ENCODE measurements at places on chromosomes 5 and 9. TPM values are rescaled to one million over a fixed set of nuclear protein-coding genes. Genes with fewer than 3 reads are reported as not detected.

The TAF1L gene
- not detected for total RNA-seq

The PCDHGC3 gene
- 109 TPM for total RNA-seq

The CER1 gene
- not detected for total RNA-seq

The ANKRD18B gene
- 1.2 TPM for total RNA-seq

DNA sequence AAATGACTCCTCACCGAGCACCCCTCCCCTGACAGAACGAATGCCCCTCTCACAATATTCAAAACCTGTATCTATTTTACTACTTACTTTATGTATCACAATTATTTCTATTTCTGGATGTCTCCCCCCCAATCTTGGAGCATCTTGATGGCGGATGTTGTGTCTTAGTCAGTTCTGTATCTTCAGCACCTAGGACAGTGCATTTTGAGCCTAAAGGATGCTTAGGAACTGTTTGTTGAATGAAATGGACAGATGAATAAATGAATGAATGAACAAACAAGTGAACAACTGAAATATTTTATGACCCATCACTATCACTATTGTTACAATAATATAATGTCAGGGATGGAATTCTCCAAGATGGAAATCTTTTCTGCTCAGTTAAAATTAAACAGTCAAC is 295.7 kb downstream of the DNAH5 start:
- H3K4me3 ChIP-seq: no peak overlapping the region
- H3K27me3 ChIP-seq: no peaks in the 10 kb centered on the region
- no peaks in the 10 kb centered on the region for H3K4me1 ChIP-seq
- no peak for DNase-seq
- H3K36me3 ChIP-seq: no peaks in the 10 kb centered on the region
- no peak overlapping the region for H3K27ac ChIP-seq

DNA sequence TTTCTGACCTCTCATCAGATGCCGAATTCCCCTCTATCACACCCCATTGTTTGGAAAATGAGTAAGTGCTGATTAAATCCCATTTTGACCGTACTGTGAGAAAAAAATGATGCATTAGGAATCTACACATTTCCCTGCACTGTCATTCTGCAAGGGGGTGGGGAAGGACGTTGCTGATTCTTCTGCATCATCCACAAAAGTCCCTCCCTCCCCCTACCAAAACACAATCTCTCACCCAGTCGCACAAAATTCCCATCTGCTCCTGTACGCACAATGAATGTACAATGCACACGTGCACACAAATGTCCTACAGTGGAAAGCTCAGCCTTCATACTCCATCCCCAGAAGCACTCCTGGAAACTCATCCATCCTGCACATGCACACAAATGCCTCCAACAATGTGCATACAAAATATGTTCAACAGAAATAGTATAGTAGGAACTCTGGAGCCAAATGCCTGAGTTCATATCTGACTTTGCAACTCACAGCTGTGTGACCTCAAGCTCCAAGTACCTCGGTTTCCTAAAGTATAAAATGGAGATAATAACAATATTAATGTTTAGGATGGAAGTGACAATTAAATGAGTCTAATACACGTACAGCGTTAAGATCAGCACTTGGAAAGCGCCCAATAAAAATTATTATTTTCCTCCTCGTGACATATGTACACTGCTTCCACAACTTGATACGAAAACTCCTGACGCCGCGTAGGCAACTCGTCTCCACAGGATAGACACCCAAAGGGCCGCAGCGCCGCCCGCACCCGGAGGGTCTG is 809 bp downstream of the TNIP1 start:
- H3K4me1 ChIP-seq: peaks cover 75% of the 10 kb centered on the region
- H3K27ac ChIP-seq: peak overlapping the region; percentile 97
- peaks cover 4% of the 10 kb centered on the region for H3K36me3 ChIP-seq
- no peak for DNase-seq
- H3K4me3 ChIP-seq: peak overlapping the region; percentile 87

- no peaks in the 10 kb centered on the region for H3K4me1 ChIP-seq
- H3K36me3 ChIP-seq: no peaks in the 10 kb centered on the region
- no peaks in the 10 kb centered on the region for H3K27me3 ChIP-seq
- no peak overlapping the region for H3K4me3 ChIP-seq
Measured at GRCh38 chr9:88251903-88252302, 113.6 kb upstream of the SPATA31C2 start.

GRCh38 chr9:114507726-114508125 is 2.5 kb upstream of the WHRN start:
- no peak overlapping the region for H3K27ac ChIP-seq
- DNase-seq: no peak
- peaks cover 8% of the 10 kb centered on the region for H3K27me3 ChIP-seq
- no peaks in the 10 kb centered on the region for H3K36me3 ChIP-seq

DNA sequence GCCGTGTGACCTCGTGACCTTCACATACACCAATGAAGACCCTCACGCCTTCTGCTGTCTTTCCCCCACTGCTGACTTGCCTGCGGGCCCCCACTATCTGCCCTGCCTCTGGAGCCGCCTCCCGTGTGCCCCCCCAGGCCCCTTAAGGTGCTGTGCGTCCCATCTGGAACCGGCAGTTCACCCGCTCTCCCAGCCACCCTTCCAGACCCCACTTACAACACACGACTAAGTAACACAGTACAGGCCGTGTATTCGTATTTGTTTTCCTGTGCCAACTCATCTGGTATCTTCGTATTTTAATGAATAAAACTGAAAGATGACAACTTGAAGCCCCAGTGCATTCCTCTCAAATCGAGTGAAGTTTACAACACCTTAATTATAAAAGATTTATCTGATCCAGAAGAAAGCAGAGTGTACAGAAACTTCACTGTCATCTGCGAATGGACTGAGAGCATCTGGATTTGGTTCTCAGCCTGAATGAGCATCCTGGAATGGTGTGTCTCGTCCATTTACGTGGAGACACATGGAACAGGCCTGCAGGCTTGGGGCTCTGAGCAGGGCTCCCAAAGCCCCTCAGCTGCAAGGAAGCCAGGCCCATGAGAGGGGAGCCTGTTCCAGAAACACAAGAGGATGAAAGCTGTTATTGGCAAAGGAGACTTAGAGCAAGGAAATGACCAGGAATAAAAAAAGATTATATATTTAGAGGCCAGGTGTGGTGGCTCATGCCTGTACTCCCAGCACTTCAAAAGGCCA is 21.9 kb upstream of the TERT start:
- H3K4me3 ChIP-seq: no peak overlapping the region
- no peaks in the 10 kb centered on the region for H3K27me3 ChIP-seq
- peaks cover 19% of the 10 kb centered on the region for H3K4me1 ChIP-seq
- DNase-seq: peak; percentile 39
- peaks cover 44% of the 10 kb centered on the region for H3K36me3 ChIP-seq
- peak overlapping the region; percentile 71 for H3K27ac ChIP-seq

GRCh38 chr5:120848883-120849282 is 384.8 kb downstream of the PRR16 start:
- H3K27ac ChIP-seq: no peak overlapping the region
- H3K4me1 ChIP-seq: no peaks in the 10 kb centered on the region
- H3K27me3 ChIP-seq: no peaks in the 10 kb centered on the region
- H3K36me3 ChIP-seq: no peaks in the 10 kb centered on the region
- H3K4me3 ChIP-seq: no peak overlapping the region

- peaks cover 26% of the 10 kb centered on the region for H3K36me3 ChIP-seq
- no peaks in the 10 kb centered on the region for H3K27me3 ChIP-seq
- H3K4me3 ChIP-seq: no peak overlapping the region
- peak; percentile 66 for DNase-seq
- peaks cover 9% of the 10 kb centered on the region for H3K4me1 ChIP-seq
Measured at GRCh38 chr5:34001241-34001841, 6.5 kb downstream of the AMACR start.

DNA sequence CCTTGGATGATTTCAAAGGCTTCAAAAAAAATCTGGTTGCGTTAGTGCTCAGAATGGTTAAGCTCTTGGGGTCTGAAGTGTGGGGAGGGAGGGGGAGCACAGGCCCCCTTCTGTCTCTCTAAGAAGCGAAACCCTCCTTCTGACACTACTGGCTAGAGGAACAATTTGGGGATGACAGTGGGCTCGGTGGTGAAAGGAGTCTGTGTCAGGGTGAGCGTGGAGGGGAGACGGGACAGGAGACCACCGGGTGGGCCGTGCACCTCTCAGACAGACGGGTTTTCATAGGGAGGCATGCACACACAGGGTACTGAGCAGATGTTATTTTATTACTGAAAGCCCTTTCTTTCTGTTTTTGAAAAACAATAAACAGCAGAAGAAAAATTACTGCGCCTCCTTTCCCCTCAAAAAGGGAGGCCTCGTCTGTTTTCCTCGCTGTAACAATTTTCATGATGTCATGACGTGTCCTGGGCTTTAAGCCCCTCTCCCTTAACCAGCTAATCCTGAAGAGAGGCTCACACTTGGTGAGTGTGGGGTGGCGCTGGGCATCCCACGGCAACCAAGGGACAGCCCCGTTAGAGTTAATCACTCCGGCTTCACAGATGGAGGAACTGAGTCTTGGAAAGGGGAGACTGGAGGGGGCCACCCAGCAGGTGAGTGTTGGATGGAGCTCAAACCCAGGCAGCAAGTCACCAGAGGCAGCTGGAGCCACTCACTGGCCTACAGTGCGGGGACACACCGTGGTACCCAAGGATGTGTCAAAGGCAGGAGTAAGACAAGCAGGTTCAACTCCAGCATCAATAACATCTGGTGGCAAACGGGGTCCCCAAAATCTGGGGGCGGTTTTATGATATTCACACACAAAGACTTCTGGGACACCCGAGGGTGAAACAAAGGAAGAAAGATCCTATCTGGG is 53.4 kb downstream of the PTCH1 start:
- peaks cover 65% of the 10 kb centered on the region for H3K36me3 ChIP-seq
- H3K4me1 ChIP-seq: peaks cover 17% of the 10 kb centered on the region
- H3K27ac ChIP-seq: peak overlapping the region; percentile 36

Measured in upper lobe of right lung (tissue), 1 donor.